ENCODE measurements at places on chromosomes 4 and X.

GRCh38 chr4:118398226-118399090 is 45.7 kb upstream of the PRSS12 start:
- no peak for DNase-seq

GRCh38 chr4:36286481-36286871 is 5.1 kb downstream of the DTHD1 start:
- no peak for DNase-seq

- no peak for DNase-seq
Observed at GRCh38 chr4:178681871-178682270, 1239.6 kb upstream of the AGA start.

DNA sequence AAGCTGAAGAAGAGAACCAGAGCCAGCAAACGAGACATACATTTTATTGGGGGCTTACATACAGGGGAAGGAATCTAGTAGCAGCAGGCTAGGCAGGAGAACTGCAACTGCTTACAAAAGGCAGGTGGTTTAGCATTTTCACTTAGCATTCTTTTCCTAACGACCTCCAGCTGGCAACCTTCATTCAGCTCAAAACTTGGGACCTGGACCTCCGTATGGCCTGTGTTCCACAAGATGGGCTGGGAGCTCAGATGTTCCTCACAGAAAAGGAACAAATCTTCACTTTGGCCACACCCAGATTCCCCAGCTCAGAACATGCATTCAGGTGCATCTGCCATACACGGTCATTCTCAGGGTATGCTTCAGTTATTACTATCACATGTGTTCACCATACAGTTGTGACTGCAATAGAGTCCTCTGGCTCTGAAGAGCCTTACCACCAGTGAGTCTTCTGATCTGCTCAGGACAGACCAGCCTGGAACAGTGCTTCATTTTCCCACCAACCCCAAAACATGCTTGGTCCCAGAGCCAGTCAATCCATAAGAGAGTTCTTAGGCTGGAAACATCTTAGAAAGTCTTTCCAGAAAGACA is 29.6 kb upstream of the AP1AR start:
- DNase-seq = no peak

GRCh38 chrX:27463187-27463586 is at the start of gene PPP4R3C:
PPP4R3C (minus strand) TSS chrX:27463341; CDS start chrX:27463296, 45 bp downstream.
- DNase-seq = no peak

DNA sequence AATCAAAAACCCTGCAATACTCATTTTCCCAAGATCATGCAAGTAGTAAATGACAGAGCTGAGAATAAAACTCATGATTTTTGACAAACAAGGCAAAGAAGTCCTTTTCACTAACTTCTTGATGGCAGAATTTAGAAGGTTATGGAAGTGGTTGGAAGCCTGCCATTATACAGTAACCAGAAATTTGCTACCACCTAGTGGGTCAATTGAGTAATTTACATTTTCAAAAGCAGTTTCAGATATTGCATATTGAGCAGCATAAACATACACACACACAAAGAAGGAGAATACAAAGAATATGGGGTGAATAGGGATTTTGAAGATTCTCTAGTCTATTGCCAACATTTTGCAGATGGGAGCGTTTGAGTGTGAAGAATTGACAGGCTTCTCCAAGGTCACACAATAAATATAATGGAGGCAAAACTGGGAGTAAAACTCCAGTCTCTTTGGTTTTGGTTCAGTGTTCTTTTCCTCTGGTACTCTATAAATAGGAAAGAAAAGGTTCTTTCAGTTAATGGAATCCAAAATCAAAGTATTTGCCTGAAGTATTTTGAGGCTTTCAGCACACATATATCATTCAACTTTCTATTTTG is 70.2 kb downstream of the GC start:
- no peak for DNase-seq

GRCh38 chrX:112197840-112198239 is 115.3 kb upstream of the TRPC5 start:
- DNase-seq = no peak

- DNase-seq = no peak
Observed at GRCh38 chr4:114025176-114025777, 45.8 kb upstream of the ARSJ start.

GRCh38 chrX:106933538-106933961 is 13.3 kb downstream of the CLDN2 start:
- no peak for DNase-seq

DNA sequence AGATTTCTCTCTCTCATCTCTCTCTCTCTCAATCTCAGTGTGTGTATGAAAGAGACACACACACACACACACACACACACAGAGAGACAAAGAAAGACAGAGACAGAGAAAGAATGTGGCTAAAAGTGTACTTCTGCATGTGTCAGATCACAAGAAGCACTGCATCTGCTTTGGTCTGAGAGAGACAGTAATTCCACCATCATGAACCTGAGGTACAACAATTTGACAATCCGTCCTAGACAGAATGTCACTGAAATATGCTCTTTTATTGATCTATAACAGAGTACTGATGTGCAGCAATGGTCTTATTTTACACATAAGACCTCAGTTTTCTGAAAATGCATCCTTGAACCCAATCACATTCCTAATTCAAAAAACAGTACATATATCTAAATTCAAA is 576.2 kb upstream of the SMIM31 start:
- no peak for DNase-seq

DNA sequence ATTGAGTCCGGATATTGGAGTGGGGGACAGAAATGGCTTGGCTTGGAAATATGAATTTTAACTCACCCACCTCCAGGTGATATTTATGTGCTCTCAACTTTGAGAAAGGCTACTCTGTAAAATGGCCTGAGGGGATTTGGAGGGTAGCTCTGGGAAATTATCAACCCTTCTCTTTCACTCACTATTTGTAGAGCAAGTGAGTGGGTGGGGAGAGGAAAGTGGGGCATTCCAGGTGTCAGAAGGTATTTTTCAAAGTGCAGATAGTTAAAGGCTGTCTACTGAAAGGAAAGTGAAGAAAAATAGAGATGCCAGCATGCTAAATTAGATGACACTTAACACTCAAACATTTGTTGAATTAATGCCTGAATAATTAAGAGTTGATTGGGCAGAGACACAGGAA is 44.1 kb downstream of the TMEM164 start:
- no peak for DNase-seq

DNA sequence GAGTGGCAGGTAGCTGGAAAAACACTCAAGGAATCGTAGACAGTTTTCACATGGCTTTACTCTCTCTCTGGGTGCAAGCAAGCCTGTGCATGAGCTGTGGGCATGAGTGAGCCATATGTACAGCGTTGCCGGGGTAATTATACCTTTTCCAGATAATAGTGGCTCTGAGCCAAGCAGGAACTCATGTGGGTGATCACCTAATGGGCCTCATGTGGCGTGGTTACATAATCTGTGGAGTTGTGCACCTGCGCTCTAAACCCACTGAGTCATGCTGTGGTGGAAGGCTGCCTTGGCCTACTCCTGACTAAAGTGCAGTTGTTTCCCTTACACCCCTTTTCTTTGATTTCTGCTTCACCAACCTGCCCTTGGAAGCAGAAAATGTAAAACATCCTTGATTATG is 1564.5 kb upstream of the PCDH10 start:
- no peak for DNase-seq

DNA sequence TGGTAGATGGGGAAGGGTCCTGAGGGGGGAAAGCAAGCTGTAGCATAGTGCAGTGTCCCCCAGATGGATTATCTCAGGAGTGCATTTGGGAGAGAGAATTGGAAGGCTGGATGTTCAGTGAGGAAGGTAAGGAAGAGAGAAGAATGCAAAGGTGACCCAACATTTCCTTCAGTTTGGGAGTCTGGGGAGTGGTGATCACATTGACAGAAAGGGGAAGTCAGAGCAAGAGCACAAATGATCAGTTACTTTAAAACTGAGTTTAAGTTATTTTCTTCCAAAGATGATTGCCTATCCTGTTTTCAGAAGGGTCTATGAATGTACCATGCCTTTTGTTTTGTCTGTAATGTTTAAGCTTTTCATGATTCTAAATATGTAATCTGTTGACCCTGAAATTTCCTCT is 47.6 kb downstream of the ARHGAP10 start:
- no peak for DNase-seq

DNA sequence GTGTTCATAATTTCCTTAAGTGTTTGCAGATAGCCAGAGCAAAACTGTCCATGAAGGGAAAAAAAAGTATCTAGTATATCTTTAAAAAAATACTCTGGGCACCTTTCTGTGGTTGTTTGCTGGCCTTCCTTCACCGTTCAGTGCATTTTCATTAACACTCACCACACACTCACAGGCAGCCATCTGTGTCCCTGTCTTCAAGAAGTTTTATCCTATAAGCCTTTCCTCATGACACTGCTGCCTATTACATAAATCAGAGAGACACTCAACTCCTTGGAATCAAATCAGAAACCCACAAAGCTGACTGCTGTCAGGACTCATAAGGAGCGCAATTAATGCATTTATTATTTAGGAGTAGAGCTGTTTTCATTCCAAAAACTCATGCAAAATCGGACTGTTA is 1720.2 kb downstream of the PCDH7 start:
- DNase-seq = no peak

DNA sequence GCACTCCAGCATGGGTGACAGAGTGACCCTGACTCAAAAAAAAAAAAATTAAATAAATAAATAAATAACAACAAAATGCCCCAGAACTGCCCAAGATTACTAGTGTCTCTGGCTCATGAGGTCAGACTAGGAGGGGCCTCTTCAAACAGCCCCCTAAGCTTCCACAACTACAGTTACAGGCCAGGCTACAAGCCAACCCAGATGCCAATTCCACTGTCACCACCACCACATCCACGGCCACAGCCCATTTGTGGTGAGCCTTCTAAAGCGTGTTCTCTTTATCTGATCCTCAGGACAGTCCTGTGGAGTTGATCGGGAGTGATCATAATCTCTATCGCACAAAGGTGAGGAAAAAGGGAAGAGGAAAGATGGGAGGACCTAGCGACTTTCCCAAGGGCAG is 36.6 kb downstream of the IGFBP7 start:
- DNase-seq = no peak

DNA sequence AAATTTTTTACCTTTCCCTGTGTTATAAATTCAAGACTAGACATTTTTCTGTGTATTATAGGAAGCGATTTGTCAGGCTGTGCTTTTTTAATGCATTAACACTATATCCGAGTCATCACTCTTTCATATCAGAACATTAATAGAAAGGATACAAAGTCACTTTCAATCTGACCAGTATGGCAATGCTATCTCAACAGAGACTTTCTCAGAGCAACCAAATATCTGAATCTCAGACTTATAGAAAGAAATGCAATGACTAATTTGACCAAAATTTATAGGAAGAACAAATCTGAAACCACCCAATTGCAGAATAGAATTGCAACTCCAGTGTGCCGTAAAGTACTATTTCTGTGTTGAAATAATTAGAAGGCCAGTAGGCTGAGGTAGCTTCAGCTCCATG is 473 bp upstream of the TKTL2 start:
- no peak for DNase-seq

DNA sequence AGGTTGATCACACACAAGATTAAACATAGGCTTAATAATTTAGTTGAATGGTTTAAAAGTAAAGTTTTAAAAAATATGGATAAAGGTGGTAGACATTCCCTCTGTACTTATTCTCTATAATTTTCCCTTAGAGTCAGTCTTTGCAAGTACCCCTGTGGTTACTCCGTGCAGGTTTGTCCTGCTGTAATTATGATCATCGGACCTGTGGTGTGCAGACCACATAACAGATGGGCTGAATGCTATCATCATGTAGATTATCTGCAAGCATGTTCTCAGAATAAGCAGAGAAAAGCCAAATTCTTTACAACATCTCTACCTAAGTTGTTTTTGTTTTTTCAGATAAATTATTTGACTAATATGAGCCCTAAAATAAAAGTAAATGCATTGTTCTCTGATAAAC is 146.8 kb downstream of the FSTL5 start:
- DNase-seq = no peak

DNA sequence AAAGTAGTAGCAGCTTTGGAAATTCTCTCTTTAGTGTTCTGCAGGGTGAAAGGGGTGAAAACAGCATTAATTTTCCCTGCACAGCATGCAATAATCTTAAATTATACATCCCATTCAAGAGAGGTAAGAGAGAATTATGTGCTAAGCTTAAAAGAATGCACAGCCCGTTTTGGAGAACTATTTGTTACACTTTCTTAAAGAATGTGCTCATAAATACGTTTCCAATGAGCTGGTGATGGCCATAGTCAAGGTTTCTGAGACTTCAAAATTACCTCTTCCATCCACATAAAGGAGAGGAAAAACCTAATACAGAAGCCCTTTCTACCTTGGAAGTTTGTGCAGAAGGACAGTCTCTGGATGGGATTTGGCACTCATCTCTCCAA is 766.7 kb upstream of the TENM3 start:
- no peak for DNase-seq

GRCh38 chr4:90306810-90307209 is 179.6 kb downstream of the CCSER1 start:
- DNase-seq = no peak

DNA sequence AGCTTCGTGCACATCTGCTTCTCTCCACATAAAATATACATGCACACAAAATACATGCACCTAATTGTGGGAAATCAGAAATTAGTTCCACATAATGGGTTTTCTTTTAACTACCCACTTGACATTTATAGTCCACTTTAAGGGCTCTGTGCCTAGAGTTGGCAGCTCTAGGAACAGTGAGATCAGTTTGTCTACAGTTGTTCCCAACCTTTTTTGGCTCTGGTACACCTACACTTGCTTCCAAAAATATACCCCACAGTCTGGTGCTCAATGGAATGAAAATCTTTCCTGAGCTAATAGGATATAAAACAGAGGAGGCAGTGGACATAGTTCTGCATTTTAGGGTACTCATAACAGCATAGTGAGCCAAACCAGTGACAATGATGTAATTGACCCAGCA is 36.1 kb downstream of the HDAC8 start:
- DNase-seq = no peak

DNA sequence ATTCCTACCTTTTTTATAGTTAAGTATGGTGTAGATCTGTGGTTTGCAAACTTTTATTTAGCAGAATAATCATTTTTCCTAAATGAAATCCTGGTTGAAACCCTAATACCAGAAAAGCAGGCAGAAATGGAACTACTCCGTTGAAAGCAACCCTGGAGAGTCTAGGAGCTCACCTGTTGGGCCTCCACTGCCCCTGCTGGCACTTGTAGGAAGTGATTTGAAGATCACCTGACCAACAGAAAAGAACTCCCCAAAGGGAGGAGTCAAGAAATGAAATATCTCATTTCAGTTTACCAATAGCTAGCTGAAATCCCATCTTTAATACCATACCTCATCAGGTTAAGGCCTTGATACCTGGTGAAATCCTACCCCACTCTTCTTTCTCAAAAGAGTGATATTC is 277.1 kb downstream of the KLHL13 start:
- no peak for DNase-seq

GRCh38 chr4:67880866-67881610 is 2.8 kb downstream of the TMPRSS11D start:
- peak; percentile 65 for DNase-seq

- no peak for DNase-seq
Observed at GRCh38 chr4:175460414-175460813, 351.6 kb downstream of the GPM6A start.

- no peak for DNase-seq
Observed at GRCh38 chr4:41420541-41420940, 117.4 kb upstream of the LIMCH1 start.

GRCh38 chr4:42633605-42634388 is 23.1 kb downstream of the ATP8A1 start:
- DNase-seq = no peak

GRCh38 chrX:100376576-100376975 is 33.5 kb downstream of the PCDH19 start:
- no peak for DNase-seq

Measured in femur (tissue), 1 donor.